ENCODE measurements at places on chromosomes 7 and 10.

- no peak for DNase-seq
Measured at GRCh38 chr10:100970076-100970913, 991 bp downstream of the SEMA4G start.

- no peak for DNase-seq
Measured at GRCh38 chr10:34017281-34017680, 682.8 kb upstream of the NRP1 start.

GRCh38 chr7:88167223-88167622 lies 52.6 kb downstream of the SRI start:
- DNase-seq = no peak

GRCh38 chr10:112926906-112927688 lies 22.9 kb upstream of the TCF7L2 start:
- no peak for DNase-seq

DNA sequence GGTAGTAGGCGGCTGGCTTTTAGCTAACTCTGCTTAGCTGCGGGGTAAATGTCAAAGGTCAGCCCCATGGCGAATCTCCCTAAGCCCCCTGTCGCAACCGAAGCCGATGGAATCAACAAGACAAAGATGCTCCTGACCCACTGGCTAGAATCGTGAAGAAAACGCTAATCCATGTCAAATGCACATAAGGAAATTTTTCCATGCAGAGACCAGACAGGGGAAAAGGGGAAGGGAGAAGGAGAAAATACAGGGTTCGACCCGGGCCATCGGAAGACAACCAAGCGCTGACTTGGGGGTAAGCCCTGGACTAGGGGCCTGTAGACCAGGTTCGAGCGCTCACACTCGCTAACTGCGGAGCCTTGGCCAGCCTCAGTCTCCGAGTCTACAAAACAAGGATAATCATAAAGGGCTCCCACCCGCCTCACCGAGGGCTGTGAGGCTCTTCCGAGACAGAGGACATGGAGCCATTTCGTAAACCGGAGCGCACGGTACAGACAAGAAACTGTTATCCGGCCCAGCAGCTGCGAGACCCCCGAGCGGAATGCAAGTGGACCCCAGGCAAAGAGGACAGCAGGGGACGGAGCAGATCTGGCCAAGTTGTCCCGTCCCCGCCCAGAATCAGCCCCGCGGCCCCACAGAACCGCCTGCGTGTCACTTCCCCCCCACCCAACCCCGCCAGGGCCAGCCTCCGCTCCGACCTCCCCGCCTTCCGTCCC lies 507 bp downstream of the SAR1A start:
- DNase-seq = no peak

GRCh38 chr10:87670586-87670985 lies 10.9 kb downstream of the PAPSS2 start:
- no peak for DNase-seq

- no peak for DNase-seq
Measured at GRCh38 chr10:132640326-132641125, 102.9 kb downstream of the INPP5A start.

DNA sequence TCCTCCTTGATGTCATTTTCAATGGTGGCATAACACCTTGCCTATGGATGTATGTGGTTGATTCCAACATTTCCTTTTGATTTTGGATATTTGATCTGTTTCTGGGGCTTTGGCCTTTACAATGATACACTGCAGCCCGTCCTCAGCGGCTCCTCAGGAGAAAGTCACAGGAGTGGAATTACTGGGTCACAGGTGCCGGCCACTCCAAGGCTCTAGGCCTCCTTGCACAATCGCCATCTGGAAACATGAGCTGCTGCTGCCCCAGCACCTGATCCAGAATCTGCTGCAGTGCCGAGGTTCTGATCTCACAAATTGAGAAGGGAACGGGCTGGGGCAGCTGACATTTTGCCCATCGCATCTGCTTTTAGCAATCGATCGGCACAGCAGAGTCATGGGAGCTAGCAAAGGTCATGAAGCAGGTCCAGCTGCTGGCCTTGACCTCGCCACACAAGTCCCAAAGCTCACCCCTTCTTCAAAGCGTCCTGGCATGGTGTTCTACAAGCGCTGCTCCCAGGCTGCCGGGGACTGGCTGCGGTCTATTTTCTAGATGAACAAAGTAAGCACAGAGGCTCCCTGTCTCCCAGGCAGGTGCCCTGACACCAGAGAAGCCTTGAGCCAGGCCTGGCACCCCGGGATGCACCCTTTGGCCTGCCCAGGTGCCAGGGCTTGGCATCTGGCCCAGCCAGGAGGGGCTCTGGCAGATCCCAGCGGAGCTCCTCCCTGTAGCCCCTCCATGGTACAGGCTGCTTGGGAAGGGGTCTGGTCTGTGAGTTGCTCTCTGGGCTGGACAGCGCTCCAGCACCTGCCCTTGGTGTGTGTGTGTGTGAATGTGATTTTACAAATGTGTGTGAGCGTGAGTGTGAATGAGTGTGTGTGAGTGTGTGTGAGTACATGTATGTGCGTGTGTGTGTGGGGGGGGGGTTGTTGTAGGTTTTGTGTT lies 201.8 kb downstream of the GLRX3 start:
- DNase-seq = no peak

GRCh38 chr10:89337484-89337883 lies 9.7 kb downstream of the IFIT3 start:
- DNase-seq = no peak

DNA sequence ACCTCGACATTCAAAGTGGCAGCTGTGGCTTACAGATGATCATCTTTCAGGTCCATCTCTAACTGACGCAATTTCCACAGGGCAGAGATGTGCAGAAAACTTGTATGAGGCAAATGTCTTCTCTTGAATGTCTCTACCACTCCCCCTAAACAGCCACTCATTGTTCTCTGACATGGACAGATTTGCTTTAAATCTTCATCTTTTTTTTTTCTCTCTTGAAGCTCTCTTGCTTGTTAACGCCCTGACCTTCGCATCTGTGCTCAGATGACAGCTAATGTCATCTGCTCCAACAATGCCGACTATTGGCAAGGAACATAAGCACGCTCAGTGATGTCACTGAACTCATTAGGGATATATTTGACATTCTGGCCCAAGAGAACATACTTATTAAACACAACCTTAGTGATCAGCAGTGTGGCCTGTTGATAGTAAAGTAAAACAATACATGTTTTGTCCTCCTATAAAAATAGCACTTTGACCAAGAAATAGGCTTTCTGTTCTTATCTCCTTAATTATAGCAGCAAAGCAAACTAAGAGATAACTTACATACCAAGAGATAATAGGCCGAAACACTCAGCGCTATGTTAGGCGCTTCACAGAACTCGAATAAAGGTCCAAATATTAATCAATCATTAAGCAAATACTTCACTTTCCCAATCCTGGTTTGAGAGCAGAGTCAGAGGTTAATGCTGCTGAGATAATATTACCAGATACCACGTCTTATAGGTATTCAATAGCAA lies 583.5 kb downstream of the PARD3 start:
- no peak for DNase-seq

- DNase-seq = no peak
Measured at GRCh38 chr7:14191686-14192098, 202.2 kb upstream of the ETV1 start.

GRCh38 chr7:64807731-64808365 lies 13.6 kb downstream of the ZNF138 start:
- DNase-seq = no peak

- DNase-seq = no peak
Measured at GRCh38 chr7:106430103-106430502, 145.3 kb upstream of the NAMPT start.

DNA sequence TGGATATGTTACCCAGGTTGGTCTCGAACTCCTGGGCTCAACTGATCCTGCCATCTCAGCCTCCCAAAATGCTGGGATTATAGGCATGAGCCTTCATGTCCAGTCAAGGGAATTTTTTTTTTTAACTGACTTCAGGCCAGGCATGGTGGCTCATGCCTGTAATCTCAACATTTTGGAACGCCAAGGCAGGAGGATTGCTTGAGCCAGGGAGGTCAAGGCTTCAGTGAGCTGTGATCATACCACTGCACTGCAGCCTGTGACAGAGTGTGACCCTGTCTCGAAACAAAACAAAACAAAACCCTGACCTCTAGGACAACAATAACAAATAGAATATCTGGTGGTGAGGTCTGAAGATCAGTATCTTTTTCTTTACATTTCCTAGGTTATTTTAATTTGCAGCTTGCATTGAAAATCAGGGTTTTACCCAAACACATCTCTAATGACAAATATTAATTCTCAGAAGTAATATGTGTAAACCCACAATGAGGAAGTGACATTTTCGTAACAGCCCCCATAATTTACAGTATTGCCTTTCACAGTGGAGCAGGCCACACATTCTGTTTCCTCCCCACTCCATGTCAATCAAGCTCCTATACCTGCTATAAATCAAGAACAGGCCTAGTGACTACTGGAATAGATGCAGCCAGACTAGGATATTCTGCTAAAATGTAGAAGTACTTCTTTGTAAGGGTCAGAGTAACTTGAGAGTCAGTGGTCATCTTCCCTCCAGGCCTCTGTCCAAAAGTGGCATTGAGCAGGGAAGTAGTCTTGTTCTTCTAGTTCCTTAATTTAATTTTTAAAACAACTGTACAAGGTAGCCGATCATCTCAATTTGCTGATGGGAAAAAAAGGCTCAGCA lies 43.3 kb upstream of the ECHDC3 start:
- DNase-seq = no peak

- DNase-seq = no peak
Measured at GRCh38 chr7:2786607-2787116, 57.4 kb downstream of the GNA12 start.

DNA sequence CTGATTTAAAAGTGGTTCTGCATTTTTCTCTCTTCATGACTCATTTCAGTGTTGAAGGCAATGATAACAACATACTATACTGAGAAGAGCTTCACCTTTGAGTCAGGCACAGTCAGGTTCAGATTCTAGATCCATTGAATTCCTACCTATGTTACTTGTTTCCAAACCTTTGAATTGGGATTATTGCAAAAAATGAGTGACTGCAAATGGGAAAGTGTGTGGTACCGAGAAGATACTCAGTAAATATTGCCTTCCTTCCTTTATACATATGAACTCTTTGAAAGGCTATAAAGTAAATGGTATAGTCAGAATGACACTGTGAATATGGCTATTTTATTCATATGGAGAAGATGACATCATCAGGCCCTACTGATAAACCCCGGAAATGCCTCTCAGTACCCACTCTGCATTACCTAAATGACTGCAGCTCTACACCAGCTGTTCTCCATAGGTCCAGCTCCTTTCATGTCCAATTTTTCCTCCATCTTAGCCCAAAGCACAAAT lies 66.7 kb upstream of the FGL2 start:
- no peak for DNase-seq

- no peak for DNase-seq
Measured at GRCh38 chr7:27453702-27454405, 208.8 kb downstream of the HIBADH start.

DNA sequence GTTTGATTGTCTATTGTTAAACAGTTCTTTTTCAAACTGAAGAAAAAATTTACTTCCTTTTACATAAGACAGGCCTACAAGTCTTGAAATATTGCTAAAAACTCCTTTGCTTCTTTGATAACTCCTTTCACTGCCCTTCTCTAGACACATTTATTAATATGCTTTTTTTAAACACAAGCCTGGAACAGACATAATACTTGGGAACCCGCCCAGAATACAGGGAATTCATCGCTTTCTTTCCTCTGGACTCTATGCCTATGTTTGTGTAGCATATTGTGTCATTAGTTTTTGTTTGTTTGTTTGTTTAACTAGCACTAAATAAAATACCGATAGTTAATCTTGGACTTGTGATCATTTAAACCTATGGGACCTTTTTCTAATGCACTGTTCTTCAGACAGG lies 42.4 kb upstream of the ABCB4 start:
- no peak for DNase-seq

GRCh38 chr10:84540617-84541288 lies 212.4 kb downstream of the CCSER2 start:
- DNase-seq = no peak

DNA sequence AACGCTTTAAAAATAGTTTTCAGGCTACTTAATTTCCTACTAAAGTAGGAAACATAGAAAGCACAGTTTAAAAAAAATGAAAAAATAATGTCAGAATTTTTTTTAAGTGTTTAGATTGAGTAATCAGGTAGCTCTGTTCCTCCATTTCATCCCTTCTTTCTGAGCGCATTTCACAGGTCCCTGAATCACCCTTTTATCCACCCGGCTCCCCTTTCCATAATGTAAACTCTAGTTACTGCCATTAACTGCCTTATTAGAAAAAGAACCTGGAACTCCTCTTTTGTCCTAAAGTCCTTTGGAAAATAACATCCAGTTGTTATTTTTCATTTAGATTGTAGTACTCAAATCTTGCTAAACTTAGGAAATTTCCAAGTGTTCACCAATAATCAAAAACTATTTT lies 5.8 kb downstream of the KCND2 start:
- no peak for DNase-seq

GRCh38 chr10:129844216-129844766 lies 119.8 kb downstream of the EBF3 start:
- DNase-seq = no peak

DNA sequence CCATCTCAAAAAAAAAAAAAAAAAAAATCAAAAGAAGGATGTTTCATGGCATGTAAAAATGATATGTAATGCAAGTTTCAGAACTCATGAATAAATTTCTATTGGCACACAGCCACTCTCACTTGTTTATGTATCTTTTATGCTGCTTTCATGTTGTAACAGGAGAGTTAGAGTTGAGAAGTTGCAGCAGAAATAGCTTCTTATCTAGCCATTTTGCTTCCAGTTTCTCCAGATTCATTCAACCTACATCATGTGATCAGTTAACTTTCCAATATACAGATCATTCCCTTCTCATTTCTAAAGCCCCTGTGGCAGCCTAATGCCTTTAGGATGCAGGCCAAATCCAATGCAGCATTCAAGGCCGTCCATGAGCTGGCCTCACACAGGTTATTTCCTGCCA lies 30.4 kb downstream of the ZNF786 start:
- DNase-seq = no peak

GRCh38 chr10:95461611-95462010 lies 99.6 kb downstream of the SORBS1 start:
- DNase-seq = no peak

DNA sequence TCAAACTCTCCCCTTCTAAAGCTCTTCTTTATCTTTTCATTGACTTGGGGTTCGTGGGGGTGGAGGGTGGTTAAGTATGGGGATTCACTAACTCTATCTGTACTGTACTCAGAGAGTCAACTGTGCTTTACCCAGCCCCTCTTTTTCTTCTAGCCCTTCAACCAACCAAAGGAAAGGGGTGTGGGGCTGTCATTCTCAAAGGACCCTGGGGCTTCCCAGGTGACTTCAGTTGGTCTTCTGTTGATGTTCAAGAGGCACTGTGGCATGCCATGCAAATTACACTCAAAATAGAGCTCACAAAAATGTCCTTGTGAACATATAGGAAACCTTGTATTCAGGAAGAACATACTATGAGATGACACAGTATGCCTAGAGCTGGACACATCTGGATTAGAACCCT lies 16.9 kb upstream of the RHOBTB1 start:
- DNase-seq = no peak

DNA sequence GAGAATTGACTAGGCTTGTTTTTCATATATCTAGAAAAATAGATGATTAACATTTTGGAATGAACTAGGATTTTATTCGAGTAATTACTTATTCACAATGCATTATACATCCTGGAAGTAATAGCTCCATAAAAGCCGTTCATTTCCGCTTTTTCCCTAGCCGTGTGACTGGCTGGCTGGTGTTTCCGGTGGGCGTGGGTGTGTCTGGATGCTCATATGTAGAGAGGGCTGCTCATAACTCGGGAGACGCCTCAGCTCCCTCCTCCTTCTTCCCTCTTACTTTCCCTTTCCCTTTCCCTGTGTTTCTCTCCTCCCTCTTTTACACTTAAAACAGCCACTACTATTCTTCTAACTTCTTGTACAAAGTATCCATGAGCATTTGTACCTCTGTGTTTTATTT lies 187.7 kb upstream of the VSTM2A start:
- no peak for DNase-seq

- DNase-seq = no peak
Measured at GRCh38 chr7:112143136-112143535, 63.1 kb downstream of the DOCK4 start.
